ENCODE measurements at places on chromosomes 13 and 19.
A peak's percentile ranks its signal among the peaks of the same experiment; 100 is the strongest.

DNA sequence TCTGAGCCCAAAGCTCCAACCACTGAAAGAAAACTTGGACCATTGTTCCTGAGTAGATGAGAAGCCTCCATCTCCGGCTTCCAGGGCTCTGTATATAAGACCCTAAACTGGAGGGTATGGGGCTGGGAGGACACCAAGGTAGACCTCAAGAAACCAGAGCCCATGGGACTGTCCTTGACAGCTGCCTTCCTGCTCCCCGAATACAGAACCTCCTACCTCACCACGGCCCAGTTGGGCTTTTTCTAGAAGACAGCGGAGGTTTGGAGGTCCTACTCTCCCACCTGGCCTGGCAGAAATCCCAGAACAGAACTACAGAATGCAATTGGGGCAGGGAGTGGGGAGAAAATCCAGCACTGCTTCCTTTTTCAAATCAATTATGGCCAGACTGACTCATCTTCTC, 177.3 kb upstream of the ZNF507 start:
- no peak for DNase-seq

- DNase-seq, result no peak
These were observed 16.7 kb downstream of the TSKS start for GRCh38 chr19:49746206-49746958.

DNA sequence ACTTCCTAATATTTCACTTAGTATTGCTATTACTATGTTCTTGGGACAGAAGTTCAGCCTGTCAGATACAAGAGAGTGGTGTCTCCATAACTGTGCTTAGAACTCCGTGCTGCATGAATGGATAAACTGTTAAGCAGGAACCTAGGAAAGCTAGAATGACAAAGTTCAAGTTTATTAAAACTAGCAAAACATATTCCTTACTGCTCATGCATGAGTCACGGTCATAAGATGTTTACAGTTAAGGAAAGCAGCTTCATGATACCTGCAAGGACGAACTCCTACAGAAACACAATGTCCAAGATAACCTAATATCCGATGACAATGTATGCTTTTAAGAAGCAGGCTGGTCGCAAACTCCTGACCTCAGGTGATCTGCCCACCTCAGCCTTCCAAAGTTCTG, 6.0 kb upstream of the ZNF765 start:
- no peak for DNase-seq

DNA sequence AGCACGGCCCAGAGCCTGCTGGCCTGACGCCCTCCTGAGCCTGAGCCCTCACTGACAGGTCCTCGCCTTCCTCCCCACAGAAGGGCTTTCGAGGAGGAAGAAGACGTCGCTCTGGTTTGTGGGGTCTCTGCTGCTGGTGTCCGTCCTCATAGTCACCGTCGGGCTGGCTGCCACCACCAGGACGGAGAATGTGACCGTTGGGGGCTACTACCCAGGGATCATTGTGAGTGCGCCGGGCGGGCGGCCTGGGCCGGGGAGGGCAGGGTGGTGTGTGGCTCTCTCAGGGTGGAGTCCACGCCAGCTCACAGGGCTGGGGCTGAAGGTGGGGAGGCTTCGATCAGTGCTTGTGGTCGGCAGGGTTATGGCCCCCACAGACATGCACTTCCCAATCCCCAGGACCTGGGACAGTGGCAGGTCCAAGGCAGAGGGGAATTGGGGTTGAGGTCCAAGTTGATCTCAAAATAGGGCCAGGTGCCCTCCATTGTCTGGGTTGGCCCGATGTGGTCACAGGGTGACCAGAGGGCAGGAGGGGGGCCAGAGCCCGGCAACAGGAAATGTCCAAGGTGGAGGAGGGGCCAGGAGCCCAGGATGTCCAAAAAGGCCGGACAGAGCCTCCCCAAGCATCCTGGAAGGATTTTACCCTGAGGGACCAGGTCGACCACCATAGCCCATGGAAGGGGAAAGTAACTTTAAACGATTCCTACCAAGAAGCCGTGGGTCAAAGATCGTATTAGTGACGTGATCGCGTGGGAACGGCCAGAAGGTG, 7.2 kb downstream of the TMEM255B start:
- no peak for DNase-seq

GRCh38 chr19:41083516-41083915, 4.7 kb upstream of the CYP2A13 start:
- no peak for DNase-seq

- no peak for DNase-seq
These were observed 23.6 kb upstream of the TTYH1 start for GRCh38 chr19:54391589-54392061.

- DNase-seq, result no peak
These were observed 396.9 kb downstream of the DLEU7 start for GRCh38 chr13:50446611-50447010.

- DNase-seq, result peak; percentile 96
These were observed 299.0 kb downstream of the ITGBL1 start for GRCh38 chr13:101751488-101751887.

GRCh38 chr19:29415507-29415906, 110.3 kb upstream of the VSTM2B start:
- DNase-seq, result no peak

GRCh38 chr13:98556968-98557631, 19.8 kb downstream of the STK24 start:
- no peak for DNase-seq

- DNase-seq, result no peak
These were observed 8.0 kb upstream of the FARP1 start for GRCh38 chr13:98134901-98135300.

DNA sequence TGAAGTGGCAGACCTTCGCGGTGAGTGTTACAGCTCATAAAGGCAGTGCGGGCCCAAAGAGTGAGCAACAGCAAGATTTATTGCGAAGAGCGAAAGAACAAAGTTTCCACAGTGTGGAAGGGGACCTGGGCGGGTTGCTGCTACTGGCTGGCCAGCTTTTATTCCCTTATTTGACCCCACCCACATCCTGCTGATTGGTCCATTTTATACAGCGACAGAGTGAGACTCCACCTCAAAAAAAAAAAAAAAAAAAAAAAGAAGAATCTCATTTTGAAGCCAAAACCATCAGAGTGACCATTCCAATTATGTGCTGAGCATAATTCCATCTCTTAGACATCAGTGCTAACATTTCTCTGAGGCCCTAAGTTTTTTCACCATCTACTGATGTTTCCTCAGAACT, 1.9 kb upstream of the ZNF552 start:
- DNase-seq, result no peak

DNA sequence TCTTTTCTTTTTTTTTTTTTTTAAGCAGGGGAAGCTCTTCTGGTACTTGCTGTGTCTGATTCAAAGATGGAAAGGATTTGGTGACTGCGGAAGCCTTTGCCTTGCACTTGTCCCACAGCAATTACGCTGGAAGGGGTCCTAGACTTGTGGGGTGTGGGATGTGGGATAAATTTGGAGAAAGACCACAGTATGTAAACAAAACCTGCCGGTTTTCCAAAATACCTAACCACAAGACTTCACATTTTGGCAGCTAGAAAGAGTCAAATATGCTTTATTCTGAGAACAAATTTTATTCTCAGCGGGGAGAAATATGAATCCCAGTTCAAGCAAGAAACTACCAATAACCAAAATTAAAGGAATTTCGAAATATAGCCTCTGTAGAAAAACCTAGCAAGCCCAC, 176.5 kb downstream of the SPRY2 start:
- DNase-seq, result no peak

DNA sequence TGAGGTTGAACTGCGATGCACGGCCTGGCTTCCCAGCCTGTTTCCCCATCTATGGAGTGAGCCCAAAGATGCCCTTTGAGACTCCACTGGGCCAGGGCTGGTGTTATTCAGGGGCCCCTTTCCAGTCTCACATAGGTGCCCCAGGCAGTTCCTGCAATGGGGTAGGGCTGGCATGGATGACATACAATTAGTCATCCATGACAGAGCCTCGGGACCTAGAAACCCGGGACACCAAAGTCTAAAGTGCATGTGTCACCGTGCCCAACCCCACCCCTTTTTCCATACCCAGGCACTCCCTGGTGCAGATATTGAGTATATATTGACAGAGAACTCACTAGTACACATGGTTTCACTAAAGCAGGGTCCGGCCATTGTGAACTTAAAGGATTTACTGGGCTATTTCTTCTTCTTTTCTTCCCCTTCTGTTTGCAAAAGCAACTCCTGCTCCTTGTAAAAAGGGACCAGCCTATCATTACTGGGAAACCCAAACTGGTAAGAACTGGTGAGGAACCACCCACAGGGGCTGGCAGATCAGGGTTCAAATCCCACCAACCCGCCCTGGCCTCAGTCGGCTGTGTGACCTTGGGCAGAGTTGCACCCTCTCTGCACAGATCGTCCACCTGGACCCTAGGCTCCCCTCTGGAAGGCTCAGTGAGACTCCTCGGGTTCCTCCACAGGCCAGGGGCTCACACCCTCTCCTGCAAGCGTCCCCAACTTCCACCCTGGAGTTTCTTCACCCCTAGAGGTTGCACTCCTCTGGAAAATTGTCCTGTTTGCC, 2.7 kb downstream of the B3GNT3 start:
- DNase-seq, result no peak

- DNase-seq, result no peak
These were observed 2.9 kb upstream of the ATP8B3 start for GRCh38 chr19:1814833-1815604.

GRCh38 chr13:63901630-63902029, 2486.0 kb upstream of the PCDH20 start:
- no peak for DNase-seq

DNA sequence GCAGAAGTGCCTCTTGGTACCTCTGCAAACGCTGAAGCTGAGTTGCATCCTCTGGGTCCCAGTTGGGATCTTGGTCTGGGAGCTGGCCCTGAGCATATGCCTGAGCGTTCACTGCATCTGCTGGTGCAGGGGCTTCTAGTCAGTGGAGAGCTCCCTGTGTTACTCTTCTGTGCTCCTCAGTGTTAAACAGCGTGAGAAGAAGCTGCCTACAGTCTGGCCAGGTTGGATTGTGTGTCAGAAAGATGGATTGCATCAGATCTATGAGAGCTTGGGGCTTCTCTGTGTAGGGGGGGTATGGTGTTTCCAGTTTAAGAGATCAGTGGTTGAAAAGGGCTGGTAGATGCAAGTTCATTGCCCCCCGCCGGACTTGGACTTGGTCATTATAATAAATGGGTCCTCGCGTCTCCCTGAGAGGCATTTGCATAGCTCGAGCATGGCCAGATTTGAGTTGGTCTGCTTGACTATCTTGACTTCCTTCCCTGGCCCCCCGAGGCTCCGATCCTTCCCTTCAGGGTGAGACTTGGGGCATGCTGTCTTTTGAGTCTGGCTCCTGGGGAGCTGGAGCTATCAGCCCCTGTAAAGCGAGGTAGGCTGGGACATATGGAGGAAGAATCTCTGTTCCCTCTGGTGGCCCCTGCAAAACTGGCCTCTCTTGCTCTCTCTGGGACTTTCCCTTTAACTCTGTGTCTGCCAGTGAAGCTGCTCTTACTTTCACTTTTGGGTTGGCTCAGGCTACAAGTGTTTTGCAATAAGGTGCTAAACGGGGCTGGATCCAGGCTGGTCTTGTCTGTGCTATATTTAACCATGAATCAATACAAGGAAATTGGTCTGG, 52.9 kb downstream of the OR10H4 start:
- peak; percentile 55 for DNase-seq

DNA sequence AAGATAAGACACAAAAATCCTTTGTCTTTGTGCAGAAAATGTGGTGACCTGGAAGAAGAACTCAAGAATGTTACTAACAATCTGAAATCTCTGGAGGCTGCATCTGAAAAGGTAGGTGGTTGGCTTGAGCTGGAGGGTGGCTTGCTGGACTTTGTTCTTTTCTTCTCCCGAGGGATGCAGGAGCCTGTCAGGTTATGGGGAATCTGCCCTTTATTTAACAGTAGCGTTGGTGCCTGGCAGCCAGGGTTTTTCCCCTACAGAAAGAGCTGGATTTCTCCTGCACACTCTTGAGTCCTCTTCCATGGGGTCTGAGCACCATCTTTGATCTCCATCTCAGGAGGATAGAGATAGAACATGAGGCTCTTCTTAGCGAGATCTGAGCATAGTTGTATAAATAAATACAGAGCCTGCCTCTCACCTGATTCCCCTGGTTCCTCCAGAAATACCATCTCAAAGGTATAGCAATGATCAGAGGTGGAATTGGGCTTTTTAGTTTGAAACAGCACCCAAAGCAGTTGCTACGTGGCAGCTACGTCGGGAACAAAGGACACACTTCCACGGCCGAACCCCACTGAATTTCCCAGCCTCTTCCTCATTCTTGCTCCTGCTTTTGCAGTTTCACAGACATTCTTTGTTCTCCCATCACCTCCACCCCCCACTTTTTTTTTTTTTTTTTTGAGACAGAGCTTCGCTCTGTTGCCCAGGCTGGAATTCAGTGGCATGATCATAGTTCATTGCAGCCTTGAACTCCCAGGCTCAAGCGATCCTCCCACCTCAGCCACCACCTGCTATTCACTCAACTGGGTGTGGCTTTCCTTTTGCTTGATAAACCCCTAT, 12.9 kb downstream of the TPM4 start:
- no peak for DNase-seq

GRCh38 chr19:55015126-55015525, 22.9 kb downstream of the GP6 start:
- no peak for DNase-seq

GRCh38 chr19:54918499-54918898, 12.6 kb downstream of the NCR1 start:
- DNase-seq, result no peak

DNA sequence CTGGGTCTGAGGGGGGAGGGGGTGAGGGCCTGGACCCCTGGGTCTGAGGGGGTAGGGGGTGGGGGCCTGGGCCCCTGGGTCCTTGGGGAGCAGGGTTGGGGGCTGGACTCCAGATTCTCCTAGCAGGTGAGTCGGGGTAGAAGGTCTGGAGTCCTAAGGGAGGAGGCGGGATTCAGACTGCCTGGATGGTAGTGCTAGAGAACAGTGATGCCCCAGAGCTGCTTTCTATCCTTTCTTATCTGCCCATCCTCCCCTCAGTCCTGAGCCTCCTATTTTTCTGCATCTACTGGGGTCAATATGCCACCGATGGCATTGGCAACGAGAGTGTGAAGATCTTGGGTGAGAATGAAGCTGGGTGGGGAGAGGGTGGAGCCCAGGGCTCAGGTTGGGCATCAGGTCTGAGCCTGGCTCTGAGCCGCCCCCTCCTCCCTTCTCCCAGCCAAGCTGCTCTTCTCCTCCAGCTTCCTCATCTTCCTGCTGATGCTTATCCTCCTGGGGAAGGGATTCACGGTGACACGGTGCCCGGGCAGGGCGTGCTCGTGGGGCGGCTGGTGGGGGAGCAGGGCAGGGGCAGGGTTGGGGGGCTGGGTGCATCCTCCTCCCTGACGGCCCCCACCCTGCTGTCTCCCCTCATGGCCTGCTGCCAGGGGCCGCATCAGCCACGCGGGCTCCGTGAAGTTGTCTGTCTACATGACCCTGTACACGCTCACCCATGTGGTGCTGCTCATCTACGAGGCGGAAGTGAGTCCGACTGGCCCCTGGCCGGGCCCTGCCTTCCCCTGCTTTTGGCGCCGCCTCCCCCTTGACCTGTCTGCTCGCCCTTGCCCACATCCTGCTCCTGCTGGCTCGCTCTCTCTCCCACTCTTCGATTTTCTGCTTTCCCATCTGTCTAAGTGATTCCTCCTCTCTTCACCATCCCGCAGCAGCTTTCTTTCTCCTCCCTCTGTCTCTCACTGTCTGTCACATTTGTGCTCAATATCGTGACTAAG, 3.4 kb downstream of the TMEM145 start:
- DNase-seq, result no peak
